LoVo (cell line): ENCODE measurements at places on chromosomes 3 and 15.

DNA sequence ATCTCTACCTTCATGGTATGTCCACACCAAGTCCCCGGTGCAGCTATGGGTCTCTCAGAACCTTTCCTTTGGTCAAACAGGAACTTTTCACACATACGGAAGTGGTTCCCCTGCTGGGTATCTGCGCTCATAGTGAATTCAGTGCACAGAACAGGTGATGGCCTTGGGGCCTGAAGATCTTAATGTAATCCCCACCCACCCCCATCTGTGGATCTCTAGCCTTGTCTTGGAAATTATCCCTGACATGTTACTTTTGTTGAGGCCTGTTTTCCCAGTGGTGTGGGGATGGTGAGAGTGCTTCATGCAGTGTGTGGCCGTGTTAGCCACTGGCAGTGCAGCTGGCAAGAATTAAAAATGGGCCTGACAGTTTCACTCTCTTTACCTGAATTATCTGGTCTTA is 71.9 kb upstream of the MYZAP start:
- no peak for DNase-seq

GRCh38 chr15:25844981-25845680 is 18.0 kb downstream of the ATP10A start:
- no peak for DNase-seq

DNA sequence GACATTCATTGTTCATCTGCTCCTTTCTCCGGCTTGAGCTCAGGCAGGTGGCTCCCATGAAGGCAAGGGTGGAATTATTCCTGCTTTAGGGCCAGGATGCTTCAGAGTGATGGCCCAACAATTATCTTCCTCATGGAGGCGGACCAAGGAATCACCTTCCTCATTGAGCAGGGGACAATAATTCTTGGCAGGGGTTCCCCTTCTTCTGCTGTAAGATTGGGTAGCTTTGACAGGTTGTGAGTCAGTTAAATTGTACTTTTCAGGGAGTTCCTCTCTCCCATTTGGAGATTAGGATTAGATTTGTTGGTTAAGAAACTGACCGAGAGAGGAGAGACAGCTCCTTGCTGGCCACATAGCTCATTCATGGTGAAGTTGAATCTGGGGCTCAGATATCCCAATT is 31.4 kb upstream of the CD47 start:
- no peak for DNase-seq

DNA sequence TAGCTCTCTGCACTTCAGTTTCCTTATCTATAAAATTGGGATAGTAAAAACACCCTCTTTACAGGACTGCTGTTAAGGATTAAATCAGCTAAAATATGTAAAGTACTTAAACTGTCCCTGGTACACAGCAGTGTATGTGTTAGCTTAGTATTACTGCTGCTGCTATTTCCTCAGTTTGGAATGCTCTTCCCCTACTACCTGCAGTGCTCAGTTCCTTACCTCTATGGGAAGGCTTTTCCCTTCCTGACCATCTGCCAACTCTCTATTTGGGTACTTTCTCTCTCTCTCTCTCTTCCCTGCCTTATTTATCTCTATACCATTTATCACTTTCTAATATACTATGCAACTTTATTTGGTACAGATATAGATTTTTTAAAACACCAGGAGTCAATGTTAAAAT is 26.5 kb downstream of the KPNA4 start:
- DNase-seq: no peak

- peak; percentile 67 for DNase-seq
Observed at GRCh38 chr3:193851941-193852674, 259.1 kb downstream of the OPA1 start.

DNA sequence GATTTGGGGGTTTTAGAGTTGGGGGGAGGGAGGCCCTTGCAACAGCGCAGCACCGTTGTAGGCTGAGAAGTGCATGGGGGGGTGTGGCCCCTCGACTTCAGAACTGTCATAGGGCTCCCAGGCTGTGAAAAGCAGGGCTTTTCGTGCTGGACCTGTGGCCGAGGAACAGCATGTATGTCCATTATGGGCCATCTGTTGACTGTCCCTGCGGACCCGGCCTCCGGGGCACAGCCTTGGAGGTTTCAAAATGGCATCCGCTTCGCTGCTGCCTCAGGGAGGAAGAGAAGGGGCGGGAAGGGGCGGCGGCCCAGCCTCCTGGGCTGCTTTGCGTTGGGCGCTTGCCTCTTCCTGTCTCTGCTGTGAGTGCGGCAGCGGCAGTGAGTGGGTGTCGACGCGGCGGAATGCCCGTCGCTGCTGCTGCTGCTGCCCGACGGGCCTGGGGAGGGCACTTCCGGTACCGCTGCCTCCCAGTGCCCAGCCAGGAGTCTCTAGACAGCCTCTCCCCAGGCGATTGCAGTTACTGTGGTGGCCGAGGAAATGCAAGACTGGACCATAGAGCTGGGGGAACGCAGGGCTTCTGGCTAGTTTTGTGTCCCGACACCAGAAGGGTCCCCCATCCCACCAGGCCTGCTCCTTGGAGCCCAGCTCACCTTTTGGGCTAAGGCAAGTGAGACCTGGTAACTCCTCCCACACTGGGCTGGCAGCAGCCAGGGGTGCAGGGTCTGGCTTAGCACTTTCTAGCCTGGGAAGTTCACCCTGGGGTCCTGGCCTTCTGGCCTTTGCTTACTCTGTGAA is 1.9 kb downstream of the GNAI2 start:
- DNase-seq: no peak

- no peak for DNase-seq
Observed at GRCh38 chr3:165742351-165742750, 94.9 kb downstream of the BCHE start.

DNA sequence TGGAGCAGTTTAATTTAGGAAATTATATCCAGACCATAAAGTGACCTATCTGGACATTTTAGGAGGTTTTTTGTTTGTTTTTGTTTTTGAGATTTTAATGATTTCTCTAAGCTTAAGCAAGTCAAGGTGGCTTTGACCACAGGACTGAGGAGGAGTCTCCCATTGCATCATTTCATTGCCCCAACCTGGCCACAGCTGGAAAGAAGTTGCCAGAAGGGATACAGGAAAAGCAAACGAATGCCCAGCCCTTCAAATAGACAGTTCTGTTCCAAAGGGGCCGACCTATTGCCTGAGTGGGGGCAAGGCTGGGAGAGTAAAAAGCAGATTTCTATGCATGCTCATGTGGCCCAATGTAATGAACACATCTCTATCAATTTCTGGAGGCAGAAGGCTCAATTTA is 12.0 kb upstream of the ONECUT1 start:
- DNase-seq: no peak

DNA sequence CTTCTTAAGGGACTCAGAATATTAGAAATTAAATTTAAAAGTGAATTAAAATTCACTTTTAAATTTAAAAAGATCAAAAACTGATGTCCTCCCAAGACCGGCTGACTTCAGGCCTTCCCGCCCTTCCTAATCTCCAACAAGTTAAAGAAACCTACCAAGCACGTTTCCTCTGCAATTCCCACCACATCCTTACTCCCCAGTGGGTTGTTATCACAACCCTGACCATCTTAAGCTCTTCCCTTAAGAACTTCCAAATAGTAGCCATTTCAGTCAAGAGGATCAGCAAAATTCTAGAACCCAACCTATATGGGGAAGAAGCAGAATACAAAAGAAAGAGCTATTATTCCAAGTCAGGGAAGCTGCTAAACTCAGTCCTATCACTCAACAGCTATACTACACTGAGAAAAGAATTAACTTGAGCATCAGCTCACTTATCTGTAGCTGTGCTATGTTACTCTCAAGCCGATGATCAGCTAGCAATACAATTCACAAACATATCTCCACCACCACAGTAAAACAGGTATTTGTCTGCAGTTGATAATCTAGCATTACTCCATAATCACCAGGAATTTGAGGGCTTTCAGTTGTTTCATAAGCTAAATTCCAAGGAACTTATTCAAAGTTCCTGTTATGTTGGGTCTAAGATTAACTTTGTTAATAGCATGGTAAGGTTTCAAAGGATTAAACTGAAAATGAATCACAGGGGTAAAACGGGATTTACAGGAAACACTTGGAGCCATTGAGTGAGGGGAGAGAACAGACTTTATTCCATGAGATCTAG is 14.3 kb downstream of the ABCC5 start:
- DNase-seq: no peak

GRCh38 chr3:17580901-17581300 is 161.5 kb downstream of the TBC1D5 start:
- no peak for DNase-seq

GRCh38 chr15:38636597-38636996 is 72.0 kb upstream of the RASGRP1 start:
- DNase-seq: no peak

- no peak for DNase-seq
Observed at GRCh38 chr3:11401434-11401833, 129.2 kb downstream of the ATG7 start.

DNA sequence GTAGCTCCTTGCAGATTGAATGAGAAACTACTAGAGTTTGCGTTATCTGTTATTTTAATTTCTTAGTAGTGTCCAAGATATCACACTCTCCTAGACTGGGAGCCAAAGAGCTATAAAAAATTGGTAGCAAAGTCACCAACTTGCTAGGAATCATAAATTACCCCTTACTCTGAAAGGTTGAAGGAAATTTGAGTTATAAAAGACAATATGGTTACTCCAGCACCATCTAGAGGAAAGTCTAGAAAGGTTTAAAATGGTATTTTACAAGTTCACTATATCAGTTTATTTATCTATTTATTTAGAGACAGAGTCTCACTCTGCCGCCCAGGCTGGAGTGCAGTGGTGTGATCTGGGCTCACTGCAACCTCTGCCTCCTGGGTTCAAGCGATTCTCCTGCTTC is 121.6 kb downstream of the RBPMS2 start:
- DNase-seq: no peak

GRCh38 chr15:31236184-31237042 is 90.2 kb upstream of the KLF13 start:
- DNase-seq: peak; percentile 62

GRCh38 chr15:32877252-32878019 is 159.6 kb downstream of the GREM1 start:
- DNase-seq: no peak

DNA sequence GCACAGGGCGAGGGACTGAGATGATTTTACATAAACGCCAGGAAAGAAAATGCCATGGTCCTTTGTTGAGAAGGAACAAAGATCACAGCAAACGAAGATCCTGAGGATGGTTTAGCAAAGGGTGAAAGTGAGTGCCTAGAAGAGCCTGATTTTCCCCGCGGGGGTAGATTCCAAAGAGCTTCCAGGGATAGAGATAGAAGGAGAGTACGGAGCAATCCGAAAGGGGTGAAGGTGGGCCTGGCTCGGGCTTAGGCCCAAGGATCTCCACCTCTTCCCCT is 977 bp downstream of the CDC25A start:
- DNase-seq: no peak

DNA sequence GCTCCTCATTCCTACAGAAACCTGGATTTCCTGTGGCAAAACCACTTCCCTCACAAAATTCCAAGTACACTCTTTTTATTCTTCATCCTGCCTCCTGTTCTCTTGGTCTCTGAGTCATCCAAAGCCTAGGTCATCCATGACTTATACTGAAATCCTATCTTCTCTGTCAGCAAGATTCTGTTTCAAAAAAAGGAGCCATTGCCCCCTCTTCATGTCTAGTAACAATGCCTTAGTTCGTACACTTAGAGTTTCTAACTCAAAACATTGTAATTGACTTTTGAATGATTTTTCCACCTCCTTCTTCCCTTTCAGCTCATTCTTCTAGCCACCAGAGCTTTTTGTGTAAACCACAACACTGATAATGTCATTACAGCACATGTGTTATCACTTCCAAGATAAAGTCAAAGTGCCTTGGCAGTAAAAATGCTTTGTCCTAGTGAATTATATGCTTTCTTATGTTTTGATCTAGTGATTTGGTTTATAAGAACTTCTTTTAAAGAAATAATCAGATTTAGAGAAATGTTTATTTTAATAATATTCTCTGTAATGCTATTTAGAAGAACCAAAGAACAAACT is 256.5 kb upstream of the NECTIN3 start:
- no peak for DNase-seq

DNA sequence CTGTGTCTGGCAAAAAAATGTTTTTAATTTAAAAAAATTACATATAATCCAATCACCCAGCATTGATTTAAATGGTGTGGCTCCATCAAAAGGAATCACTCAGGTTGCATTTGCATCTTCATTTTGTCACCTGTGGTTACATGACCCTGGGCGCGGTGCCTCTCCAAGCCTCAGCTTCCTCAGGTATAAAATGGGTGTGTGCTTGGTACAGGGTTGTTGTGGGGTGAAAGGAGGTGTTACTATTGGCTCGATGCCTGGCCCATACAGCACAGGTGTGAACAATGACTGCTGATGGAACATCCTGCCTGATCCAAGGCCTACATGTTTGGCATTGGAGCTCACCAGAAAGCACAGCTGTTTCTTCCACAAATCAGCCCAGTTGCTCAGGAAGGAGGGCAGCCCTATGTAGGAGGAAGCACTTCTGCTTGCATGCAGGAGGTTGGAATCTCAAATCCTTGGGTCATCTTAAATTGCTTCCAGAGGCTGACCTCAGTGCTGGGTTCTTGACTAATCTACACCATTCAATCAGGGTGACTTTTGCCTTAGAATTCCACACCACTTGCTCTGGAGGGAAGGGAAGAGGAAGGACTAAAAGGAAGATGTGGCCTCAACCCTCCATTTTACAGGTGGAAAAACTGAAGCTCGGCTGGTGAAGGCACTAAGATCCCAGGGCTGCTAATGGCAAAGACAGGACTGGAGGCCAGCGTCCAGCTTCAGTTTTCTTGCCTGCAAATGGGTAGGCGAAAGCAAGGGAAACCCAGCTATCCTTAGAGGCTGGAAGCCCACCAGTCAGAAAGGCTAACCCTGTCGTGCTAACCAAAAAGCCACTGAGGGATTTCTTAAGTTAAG is 31.7 kb downstream of the BHLHE40 start:
- DNase-seq: no peak

DNA sequence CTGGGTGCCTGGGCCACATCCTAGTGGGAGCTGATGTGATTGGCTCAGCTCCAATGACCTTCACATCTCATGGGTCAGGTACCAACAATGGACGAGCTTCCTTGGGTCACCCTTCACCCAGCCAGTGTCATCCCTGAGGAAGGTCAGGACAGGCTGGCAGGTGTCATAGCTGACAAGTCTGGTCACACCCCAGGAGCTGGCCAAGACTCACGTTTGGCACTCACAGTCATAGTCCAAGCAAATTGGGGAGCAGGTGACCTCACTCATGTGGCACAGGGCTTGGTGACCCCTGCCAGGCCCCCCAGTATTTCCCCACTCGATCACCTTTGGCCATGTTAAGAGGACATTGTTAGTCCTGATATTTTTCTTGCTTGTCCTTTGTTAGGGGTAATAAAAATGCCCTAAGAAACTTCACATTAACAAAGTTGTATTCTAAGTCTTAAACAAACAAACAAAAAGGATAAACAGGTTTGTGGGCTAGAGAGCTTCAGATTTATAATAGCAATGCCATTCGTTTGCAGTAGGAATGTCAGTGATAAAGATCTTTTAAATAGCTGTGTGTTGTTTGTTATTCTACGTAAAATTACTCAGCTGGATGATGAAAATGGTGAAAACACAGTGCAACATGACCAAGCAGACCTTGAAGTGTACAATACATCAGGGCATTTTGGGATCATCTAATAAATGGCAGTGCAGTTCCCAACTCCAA is 79.5 kb upstream of the POMGNT2 start:
- peak; percentile 61 for DNase-seq

DNA sequence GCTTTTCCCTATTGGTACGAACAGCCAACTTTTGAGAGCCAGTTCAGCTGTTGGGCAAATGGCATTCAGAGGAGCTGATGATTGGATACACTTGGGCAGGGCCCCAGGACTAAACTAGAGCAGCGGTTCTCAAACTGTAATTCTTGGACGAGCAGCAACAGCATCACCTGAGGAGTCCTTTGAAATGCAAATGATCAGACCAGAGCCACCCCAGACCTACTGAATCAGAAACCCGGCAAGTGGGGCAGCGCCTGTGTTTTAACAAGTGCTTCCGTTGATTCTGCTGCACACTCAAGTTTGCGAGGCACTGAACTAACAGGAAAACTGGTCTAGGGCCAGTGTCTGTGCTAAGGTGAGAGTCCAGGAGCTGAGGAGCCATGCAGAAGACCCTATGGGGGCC is 239.7 kb downstream of the UACA start:
- DNase-seq: no peak
